ENCODE measurements at places on chromosomes 6 and 20.

DNA sequence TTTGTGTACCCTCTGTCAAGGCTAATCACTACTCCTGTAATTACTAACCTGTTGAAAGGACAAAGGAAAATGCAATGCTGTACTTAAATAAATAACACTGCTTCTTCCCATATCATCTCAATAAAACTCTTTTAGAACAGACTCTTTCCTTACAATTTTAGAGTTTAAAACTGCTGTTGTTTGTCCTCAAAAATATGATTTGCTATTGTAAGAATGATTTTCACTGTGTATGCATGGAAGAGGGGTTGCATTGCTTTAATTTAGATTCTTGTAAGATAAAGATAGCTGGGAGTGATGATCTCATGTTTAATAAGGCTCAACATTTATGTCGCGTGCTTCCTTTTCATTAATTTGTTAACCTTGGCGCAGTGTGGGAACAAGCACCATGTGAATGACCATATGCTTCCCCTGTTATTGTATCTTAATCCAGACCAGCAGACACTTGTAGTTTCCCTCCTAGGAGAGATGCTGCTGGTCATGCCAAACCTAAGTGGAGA lies 89.8 kb upstream of the ATXN1 start:
- no peak overlapping the region for H3K27ac ChIP-seq
- H3K27me3 ChIP-seq: peaks cover 58% of the 10 kb centered on the region

DNA sequence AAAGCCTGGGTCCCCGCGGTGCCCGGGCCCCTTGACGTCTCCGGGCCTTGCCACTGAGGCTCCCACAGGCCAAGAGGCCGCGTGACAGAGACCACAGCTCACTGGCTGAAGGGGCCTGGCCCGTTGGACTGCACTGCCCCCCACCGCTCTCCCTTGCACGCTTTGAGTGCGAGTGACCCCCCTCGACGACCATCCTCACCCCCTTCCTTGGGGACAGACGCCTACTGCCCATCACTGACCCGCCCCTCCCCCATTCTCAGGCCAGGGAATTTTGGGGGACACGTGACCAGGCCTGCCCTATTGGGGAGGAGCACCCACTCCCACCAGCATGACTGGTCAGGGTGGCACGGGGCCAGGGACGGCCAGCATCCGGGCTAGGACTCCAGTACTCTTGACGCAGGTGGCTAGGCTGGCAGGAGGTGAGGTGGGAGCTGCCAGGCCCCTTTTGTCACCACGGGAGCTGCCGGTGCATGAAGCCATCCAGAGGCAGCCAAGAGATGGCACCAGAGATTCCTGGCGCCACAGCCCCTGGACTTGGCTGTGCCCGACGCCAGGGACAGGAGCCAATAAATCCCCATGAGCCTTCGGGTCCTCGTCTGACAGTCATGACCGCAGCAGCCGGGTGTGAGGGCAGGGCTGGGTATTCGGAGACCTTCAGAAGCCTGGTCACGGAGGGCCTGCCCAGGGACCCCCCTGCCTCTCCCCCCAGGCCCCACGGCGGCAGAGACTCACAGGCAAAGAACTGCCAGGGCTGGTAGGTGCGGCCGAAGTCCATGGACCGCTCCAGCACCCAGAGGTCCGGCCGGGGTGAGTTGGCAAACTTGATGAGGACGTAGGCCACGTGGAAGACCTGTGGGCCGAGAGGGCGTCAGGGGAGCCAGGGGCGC lies 14.5 kb downstream of the LAMA5 start:
- no peaks in the 10 kb centered on the region for H3K27me3 ChIP-seq
- H3K4me3 ChIP-seq: no peak overlapping the region
- no peaks in the 10 kb centered on the region for H3K4me1 ChIP-seq
- H3K27ac ChIP-seq: no peak overlapping the region
- DNase-seq: no peak
- H3K36me3 ChIP-seq: peaks cover 2% of the 10 kb centered on the region

GRCh38 chr6:3251462-3252314 lies 7.1 kb upstream of the PSMG4 start:
- peaks cover 43% of the 10 kb centered on the region for H3K27me3 ChIP-seq
- H3K27ac ChIP-seq: peak overlapping the region; percentile 21
- peaks cover 15% of the 10 kb centered on the region for H3K4me1 ChIP-seq
- H3K4me3 ChIP-seq: peak overlapping the region; percentile 58
- H3K36me3 ChIP-seq: peaks cover 8% of the 10 kb centered on the region

DNA sequence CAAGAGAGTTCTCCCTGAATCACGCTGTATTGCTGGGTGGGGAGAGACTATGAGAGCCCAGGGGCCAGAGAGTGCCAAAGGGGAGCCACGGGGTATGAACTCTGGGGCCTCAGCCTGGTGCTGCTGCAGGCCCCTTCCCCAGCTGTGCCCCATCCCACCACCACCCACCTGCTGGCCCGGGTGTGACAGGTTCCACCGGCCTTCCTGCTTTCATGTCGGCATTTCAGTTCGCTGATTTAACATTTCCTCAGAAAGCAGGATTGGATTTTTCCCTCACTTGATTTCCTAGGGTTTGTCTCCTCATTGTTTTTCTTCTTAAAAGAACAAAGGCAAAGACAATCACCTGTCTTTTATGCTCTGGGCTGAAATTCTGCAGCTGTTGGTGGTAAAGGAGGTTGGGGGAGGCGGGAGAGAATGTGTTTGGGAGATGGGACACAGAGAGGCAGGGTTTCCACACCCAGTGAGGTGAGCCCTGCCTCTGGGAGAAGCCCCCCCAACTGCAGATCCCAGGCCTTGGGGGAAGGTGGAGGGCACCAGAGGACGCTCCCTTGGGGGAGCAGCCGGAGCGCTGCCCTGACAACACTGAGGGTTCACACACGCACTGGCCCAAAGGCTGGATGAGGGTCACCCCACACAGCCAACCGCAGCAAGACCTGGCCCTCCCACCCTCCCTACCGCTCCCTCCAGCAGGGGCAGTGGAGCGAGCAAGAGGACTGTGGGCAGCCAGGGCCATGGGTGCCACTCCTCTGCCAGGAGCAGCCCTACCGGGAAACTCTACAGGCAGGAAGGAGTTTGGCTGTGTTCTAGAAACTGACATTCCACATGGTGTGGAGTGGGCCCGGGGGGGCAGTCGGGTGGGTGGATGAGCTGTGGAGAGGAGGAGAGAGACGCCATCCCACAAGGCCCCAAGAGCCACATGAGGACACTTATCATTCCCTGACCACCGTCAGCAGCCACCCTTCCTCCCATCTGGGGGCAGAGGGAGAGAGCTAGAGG lies 10.5 kb upstream of the MLN start:
- peaks cover 6% of the 10 kb centered on the region for H3K4me1 ChIP-seq
- peaks cover 63% of the 10 kb centered on the region for H3K27me3 ChIP-seq

DNA sequence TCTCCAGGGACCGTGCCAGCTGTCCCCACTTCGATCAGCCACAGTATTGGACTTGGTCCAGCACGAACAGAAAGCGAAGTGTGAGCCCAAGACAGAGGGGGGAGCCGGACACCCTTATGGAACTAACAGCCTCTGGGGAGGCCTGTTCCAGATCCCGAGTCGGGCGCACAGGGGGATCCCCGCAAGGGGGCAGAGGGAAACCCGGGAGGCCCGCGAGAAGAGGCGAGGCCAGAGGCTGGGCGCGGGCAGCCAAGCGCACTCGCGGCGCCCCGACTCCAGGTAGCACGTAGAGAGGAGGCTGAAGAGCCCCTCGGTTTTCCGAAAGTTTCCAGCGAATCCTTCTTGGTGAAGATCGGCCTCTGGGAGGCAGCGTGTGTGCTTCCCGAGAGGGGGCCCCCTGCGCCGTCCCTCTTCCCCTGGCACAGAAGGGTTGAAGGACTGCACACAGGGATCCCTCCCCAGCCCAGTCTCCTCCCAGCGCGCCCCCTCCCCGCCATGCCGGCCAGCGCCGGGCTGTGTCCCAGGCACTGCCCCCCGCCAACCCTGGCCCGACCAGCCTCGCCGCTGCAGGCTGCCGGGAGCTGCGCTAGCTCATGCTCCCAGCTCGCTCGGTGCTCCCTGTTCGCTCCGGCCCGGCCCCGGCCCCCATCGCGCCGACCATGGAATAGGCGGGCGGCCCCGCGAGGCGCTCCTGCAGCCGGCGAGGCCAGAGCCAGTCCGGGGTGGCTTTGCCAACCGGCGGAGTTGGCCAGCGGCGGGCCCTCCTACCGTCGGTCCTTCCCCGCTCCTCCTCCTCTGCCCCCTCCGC lies 577 bp upstream of the SLC24A3 start:
- no peak overlapping the region for H3K27ac ChIP-seq
- peaks cover 4% of the 10 kb centered on the region for H3K36me3 ChIP-seq
- no peaks in the 10 kb centered on the region for H3K4me1 ChIP-seq
- no peak overlapping the region for H3K4me3 ChIP-seq
- H3K27me3 ChIP-seq: peaks cover 53% of the 10 kb centered on the region
- DNase-seq: no peak

- no peaks in the 10 kb centered on the region for H3K27me3 ChIP-seq
- no peak overlapping the region for H3K27ac ChIP-seq
- no peaks in the 10 kb centered on the region for H3K36me3 ChIP-seq
- H3K4me3 ChIP-seq: no peak overlapping the region
- H3K4me1 ChIP-seq: no peaks in the 10 kb centered on the region
Measured at GRCh38 chr6:132865829-132866228, 51.5 kb downstream of the RPS12 start.

GRCh38 chr20:16385462-16385861 lies 187.8 kb downstream of the KIF16B start:
- H3K4me1 ChIP-seq: no peaks in the 10 kb centered on the region
- no peak for DNase-seq
- peaks cover 4% of the 10 kb centered on the region for H3K36me3 ChIP-seq
- H3K27ac ChIP-seq: no peak overlapping the region
- H3K4me3 ChIP-seq: no peak overlapping the region

DNA sequence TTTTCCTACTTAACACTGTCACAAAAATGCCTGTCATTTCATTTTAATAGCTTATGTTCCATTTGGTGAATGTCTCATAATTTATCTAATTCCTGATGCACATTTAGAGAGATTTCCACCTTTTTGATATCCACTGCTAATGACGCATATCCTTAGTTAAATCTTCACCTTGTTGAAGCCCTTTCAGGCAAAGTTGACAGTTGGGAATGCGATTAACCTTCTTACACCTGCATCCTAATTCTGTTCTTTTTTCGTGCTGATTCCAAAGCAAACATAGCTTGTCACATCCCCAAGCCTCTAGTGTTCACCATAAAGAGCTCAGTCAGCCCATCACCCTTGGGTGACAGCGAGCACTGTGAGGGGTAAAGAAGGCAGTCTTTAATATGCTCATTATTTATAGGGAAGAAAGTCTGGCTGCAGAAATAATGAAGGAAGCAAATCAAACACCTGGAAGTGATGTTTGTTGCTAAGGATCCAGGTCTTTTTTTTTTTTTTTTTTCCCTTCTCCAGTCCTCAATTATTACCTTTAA lies 205.6 kb downstream of the DTNBP1 start:
- H3K27ac ChIP-seq: no peak overlapping the region
- peaks cover 40% of the 10 kb centered on the region for H3K4me1 ChIP-seq
- no peak overlapping the region for H3K4me3 ChIP-seq
- H3K36me3 ChIP-seq: peaks cover 5% of the 10 kb centered on the region
- H3K27me3 ChIP-seq: no peaks in the 10 kb centered on the region

DNA sequence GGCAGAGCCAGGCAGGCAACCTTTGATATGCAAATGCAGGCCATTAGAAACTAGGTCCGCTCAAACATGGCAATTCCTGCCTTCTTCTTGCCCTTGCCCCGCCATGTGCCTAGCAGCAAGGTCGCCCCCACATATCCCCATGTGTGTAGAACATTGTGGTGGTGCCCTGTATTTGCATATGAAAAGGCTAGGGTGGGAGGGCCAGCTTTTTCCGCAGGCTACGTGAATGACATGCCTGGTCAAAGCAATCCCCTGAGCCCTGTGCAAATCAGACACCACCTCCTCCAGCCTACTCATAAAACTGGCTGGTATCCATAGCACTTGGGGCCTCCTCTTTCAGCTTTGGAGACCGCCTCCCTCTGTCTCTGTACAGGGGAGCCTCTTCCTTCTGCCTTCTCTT lies 31.6 kb downstream of the GSTA2 start:
- no peaks in the 10 kb centered on the region for H3K4me1 ChIP-seq
- H3K27me3 ChIP-seq: no peaks in the 10 kb centered on the region
- H3K27ac ChIP-seq: no peak overlapping the region

GRCh38 chr6:41524634-41525011 lies 21.6 kb upstream of the FOXP4 start:
- H3K4me1 ChIP-seq: peaks cover 8% of the 10 kb centered on the region
- peaks cover 33% of the 10 kb centered on the region for H3K27me3 ChIP-seq
- no peak for DNase-seq
- no peak overlapping the region for H3K27ac ChIP-seq
- peaks cover 3% of the 10 kb centered on the region for H3K36me3 ChIP-seq
- no peak overlapping the region for H3K4me3 ChIP-seq

DNA sequence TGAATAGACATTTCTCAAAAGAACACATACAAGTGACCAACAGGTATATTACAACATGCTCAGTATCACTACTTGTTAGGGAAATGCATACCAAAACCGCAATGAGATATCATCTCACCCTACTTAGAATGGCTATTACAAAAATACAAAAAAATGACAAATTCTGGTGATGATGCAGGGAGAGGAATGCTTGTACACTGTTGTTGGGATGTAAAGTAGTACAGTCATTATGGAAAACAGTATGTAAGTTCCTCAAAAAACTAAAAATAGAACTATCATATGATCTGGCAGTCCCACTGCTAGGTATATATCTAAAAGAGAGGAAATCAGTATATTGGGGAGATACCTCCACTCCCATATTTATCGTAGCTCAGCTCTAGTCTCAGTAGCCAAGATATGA lies 10.9 kb upstream of the SLC17A5 start:
- no peak overlapping the region for H3K27ac ChIP-seq
- no peaks in the 10 kb centered on the region for H3K4me1 ChIP-seq
- DNase-seq: no peak
- H3K27me3 ChIP-seq: peaks cover 37% of the 10 kb centered on the region
- H3K4me3 ChIP-seq: no peak overlapping the region

DNA sequence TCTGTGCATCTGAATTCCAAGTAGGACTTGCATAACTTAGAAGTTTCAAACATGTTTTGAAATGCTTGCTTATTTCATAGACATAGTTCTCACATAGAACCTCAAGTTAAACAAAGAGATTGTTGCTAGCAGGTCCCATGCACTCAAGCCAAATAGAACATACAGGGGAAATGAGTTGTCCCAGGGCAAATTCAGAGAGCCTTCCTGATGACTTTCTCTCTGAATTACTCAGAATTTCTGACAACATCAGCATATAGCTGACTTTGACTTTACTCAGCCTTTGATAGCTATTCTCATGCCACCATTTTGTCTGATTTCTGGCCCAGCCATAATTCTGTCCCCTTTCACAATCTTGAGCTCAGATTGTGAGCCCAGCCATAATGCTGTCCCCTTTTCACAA lies 333.2 kb upstream of the PLCB4 start:
- H3K4me1 ChIP-seq: peaks cover 2% of the 10 kb centered on the region
- H3K4me3 ChIP-seq: no peak overlapping the region
- DNase-seq: no peak
- H3K36me3 ChIP-seq: peaks cover 4% of the 10 kb centered on the region
- no peak overlapping the region for H3K27ac ChIP-seq
- H3K27me3 ChIP-seq: no peaks in the 10 kb centered on the region

Data from T-helper 17 cell (primary cell).